ENCODE measurements at places on chromosomes 4 and X. TPM values are rescaled to one million over a fixed set of nuclear protein-coding genes. Genes with fewer than 3 reads are reported as not detected.

Gene HHIP
- total RNA-seq = 7.2 TPM

GRCh38 chr4:134601706-134602105 is 400.1 kb upstream of the PABPC4L start:
- no peak overlapping the region for H3K4me3 ChIP-seq
- H3K36me3 ChIP-seq = no peaks in the 10 kb centered on the region
- no peaks in the 10 kb centered on the region for H3K4me1 ChIP-seq
- H3K27me3 ChIP-seq = no peaks in the 10 kb centered on the region
- DNase-seq = no peak

DNA sequence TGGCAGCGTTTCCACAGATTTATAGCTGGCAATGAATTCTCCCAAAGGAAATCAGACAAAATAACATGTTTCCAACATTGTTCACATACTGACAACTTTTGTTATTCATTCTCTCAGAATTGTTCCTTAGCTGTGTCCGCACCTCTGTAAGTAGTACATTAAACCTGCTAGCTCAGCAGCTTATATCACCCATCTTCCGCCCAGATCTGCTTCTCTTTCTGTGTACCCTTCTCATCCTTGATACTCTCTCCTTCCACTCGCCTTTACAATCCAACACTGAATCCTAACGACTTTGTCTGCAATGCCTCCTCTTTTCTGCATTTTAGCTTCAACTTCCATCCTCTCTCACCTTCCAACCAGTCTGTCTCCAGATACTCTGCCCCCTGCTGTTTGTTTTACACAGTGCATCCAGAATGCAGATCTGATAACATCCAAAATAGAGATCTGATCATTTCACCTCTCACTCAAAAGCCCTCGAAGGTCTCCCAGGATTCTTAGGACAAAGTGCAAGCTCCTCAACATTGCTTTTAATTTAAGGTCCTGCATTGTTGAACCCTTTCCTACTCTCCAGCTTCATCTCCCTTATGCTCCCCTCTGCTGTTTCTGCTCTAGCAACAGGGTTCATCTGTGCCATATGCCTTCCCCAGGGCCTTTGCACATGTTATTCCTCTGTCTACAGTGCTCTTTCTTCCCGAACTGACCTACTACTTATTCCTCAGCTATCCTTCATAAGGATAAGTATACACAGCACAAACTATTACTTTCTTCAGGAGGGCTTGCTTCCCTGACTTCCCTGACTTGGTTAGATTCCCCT is 67.3 kb upstream of the VBP1 start:
- no peaks in the 10 kb centered on the region for H3K27me3 ChIP-seq
- H3K27ac ChIP-seq = no peak overlapping the region
- H3K4me1 ChIP-seq = no peaks in the 10 kb centered on the region
- DNase-seq = no peak
- no peaks in the 10 kb centered on the region for H3K36me3 ChIP-seq

Gene STAG2
- 51.2 TPM for total RNA-seq

DNA sequence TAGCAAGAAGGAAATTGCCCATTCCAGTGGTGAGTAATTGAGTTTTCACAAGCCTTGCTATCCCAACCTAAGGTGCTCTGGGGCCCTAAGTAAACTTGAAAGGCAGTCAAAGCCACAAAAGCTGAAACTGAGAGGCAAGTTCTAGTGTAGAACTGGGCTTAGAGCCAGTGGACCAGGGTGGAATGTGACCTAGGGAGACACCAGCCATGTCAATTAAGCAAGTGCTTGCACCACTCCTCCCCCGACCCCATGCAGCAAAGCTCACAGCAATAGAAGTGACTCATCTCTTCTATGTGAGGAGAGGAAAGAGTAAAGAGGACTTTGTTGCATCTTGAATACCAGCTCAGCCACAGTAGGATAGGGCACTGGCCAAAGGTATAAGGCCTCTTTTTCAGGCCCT is 486.1 kb upstream of the POU3F4 start:
- H3K27me3 ChIP-seq = no peaks in the 10 kb centered on the region
- H3K27ac ChIP-seq = no peak overlapping the region
- no peak for DNase-seq
- no peaks in the 10 kb centered on the region for H3K36me3 ChIP-seq

DNA sequence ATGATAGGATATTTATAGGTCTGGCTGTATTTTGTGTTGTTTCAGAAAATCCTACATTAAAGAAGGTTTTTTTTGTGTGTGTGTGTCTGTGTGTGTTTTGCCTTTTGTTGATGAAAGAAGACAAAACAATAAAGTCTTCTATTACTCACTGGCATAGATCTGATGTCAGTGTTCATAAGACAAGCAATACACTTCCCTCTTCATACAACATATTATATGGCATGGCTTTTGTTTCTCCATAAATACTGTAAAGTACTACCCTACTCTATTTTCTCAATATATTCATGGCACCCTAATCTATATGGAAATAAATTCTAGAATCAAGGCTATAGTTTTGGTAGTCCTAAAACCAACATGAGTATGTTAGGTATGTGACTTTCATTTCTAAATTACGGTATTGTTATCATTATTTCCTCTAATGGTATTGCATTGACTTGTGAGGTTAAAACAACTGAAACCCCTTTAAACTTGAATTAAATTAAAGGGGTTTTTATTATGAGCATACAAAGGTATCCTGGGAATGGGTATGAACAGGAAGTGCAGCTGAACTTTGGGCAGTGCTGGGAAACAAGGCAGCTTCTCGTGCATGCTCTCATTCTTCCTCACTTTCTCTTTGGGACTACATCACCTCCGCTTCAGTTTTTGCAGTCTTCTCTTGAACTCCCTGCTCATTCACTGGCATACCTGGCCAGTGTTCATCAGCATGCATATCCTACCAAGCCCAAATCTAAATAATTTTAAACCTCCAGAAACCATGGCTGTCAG is 70.5 kb upstream of the PRSS48 start:
- no peak overlapping the region for H3K27ac ChIP-seq
- no peaks in the 10 kb centered on the region for H3K4me1 ChIP-seq
- no peaks in the 10 kb centered on the region for H3K27me3 ChIP-seq
- no peaks in the 10 kb centered on the region for H3K36me3 ChIP-seq

GRCh38 chr4:112589206-112589605 is 47.5 kb downstream of the ZGRF1 start:
- no peak overlapping the region for H3K27ac ChIP-seq
- no peaks in the 10 kb centered on the region for H3K27me3 ChIP-seq
- H3K4me1 ChIP-seq = no peaks in the 10 kb centered on the region
- no peak for DNase-seq
- no peaks in the 10 kb centered on the region for H3K36me3 ChIP-seq

Gene VBP1
- total RNA-seq = 20.8 TPM

Gene NOX1
- total RNA-seq = 0.14 TPM

DNA sequence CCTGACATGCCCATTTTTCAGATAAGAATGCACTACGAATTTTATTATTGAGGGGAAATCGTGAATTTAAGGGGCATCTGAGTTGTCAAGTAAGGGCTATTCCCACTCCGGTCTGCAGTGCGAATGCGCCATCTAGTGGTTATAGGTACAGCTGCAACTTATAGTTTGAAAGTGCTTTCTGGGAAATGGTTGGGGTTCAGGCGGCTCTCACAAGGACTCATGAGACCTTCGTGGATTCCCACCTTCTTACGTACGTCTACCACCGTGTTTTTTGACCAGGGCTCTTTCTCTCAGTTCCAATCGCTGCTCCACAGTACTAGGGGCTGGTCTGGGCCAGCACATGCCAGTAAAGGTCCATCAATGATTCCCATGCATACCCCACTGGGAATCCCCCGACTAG is 12.3 kb downstream of the MSL3 start:
- DNase-seq = peak; percentile 14
- no peaks in the 10 kb centered on the region for H3K36me3 ChIP-seq
- H3K4me1 ChIP-seq = no peaks in the 10 kb centered on the region
- H3K4me3 ChIP-seq = no peak overlapping the region
- H3K27me3 ChIP-seq = no peaks in the 10 kb centered on the region
- no peak overlapping the region for H3K27ac ChIP-seq

Gene ETDA
- not detected for total RNA-seq

GRCh38 chrX:19670854-19671620 is 155.7 kb upstream of the MAP3K15 start:
- no peak for DNase-seq
- no peaks in the 10 kb centered on the region for H3K27me3 ChIP-seq
- H3K4me1 ChIP-seq = no peaks in the 10 kb centered on the region
- no peaks in the 10 kb centered on the region for H3K36me3 ChIP-seq

- no peak overlapping the region for H3K4me3 ChIP-seq
- DNase-seq = no peak
- no peaks in the 10 kb centered on the region for H3K27me3 ChIP-seq
- H3K27ac ChIP-seq = no peak overlapping the region
- H3K36me3 ChIP-seq = no peaks in the 10 kb centered on the region
- H3K4me1 ChIP-seq = peaks cover 7% of the 10 kb centered on the region
These were observed 141.5 kb upstream of the RBPJ start for GRCh38 chr4:26179316-26179760.

Gene SHISA3
- 0.36 TPM for total RNA-seq

DNA sequence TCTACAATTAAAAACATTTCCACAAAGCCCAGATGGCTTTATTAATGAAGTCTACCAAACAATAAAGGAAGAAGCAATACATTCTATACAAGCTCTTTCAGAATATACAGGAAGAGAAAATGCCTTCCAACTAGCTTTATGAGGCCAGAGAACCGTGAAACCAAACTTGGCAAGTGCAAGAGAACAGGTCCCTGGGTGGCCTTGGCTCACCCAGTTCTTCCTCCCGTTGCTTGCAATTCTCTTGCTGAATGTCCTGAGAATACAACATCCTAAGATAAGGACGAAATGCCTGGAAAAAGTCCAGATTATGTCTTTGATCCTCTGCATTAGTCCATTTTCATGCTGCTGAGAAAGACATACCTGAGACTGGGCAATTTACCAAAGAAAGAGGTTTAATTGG is 204.9 kb downstream of the MAD2L1 start:
- no peaks in the 10 kb centered on the region for H3K27me3 ChIP-seq
- H3K27ac ChIP-seq = no peak overlapping the region
- no peaks in the 10 kb centered on the region for H3K36me3 ChIP-seq
- DNase-seq = no peak
- H3K4me3 ChIP-seq = no peak overlapping the region

DNA sequence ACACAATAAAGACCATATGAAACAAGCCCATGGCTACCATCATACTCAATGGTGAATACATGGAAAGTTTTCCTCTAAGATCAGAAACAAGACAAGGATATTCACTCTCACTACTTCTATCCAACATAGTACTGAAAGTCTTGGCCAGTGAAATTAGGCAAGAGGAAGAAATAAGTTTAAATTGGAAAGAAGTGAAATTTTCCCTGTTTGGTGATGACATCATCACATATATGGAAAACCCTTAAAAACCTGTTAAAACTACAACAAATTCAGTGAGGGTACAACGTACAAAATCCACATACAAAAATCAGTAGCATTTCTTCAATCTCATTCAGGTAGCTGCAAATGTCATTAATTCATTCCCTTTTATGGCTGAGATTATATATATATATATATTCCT is 164.0 kb upstream of the IRS4 start:
- no peak overlapping the region for H3K4me3 ChIP-seq
- no peaks in the 10 kb centered on the region for H3K36me3 ChIP-seq
- no peaks in the 10 kb centered on the region for H3K27me3 ChIP-seq
- H3K27ac ChIP-seq = no peak overlapping the region

Gene UGT2B17
- 0.23 TPM for total RNA-seq

DNA sequence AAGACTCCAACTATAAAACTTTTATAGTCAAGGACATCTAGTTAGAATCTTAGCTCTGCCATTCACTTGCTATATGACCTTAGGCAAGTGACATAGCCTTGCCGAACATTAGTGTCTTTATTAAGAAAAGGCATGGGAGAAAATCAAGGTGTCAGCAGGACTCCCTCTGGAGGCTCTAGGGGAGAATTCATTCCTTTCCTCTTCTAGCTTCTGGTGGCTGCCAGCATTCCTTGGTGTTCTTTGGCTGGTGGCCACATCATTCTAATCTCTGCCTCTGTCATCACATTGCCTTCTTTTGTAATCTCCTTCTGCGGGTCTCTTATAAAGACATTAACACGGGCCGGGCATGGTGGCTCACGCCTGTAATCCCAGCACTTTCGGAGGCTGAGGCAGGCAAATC is 99.8 kb downstream of the PPP1R2C start:
- no peak overlapping the region for H3K27ac ChIP-seq
- no peaks in the 10 kb centered on the region for H3K36me3 ChIP-seq
- no peak for DNase-seq
- no peaks in the 10 kb centered on the region for H3K27me3 ChIP-seq

Gene RNF128
- total RNA-seq = 10.5 TPM

Gene MAP9
- 17.9 TPM for total RNA-seq

Gene ITM2A
- total RNA-seq = 23.0 TPM

- no peak overlapping the region for H3K4me3 ChIP-seq
- no peaks in the 10 kb centered on the region for H3K4me1 ChIP-seq
- H3K27me3 ChIP-seq = no peaks in the 10 kb centered on the region
- no peak overlapping the region for H3K27ac ChIP-seq
These were observed 551.4 kb downstream of the IQCM start for GRCh38 chr4:149264093-149264733.

Gene FAM53A
- 2.3 TPM for total RNA-seq

DNA sequence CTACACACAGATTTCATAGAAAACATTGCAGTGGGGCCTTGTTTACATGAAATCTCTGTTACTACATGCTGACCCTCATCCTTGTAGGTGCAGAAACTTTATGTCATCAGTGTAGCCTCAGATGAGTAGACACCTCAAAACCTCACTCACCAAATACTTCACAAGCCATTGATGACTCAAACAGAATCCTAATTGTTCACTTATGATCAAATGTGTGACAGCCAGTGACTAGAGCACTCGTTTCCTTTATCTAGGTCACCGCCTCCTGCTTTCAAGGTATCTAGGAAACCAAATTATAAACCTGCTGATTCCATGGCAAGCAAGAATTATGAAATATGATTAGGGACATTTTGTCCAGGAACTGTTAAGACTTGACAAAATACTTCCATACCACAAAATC is 255.8 kb upstream of the GPRIN3 start:
- no peaks in the 10 kb centered on the region for H3K4me1 ChIP-seq
- no peak for DNase-seq
- no peaks in the 10 kb centered on the region for H3K27me3 ChIP-seq
- H3K4me3 ChIP-seq = no peak overlapping the region

Gene BRCC3
- total RNA-seq = 10.0 TPM

Gene BEND2
- total RNA-seq = not detected

DNA sequence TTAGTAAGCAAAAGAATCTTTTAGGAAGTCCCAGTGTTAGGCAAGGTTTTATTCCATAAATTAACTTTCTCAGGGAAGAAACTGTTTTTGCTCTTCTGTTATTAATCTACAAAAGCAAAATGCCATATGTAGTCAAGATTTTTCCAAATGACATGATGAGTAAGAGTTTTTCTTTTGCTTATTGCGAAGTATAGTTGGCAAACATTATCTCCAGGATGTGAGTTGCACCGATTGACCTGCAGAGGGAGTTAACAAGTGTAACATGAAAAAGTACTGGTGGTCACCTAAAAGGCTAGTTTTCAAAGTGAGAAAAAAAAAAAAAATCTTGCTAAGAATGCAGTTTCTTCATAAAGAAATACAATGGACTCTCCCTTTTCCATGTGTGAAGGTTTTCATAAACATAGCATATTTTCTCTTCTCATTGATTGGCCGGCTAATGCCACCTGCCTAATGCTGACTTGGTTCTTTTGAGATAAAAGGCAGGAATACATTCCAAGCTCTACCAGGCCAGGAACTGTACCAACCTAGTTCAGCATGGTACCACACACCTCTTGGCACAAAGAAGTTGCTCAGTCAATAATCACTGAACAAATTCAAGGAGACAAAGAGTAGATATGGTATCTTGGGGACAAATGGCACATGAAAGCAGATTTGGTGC is 100.2 kb downstream of the LNX1 start:
- no peak for DNase-seq
- H3K36me3 ChIP-seq = no peaks in the 10 kb centered on the region
- H3K4me1 ChIP-seq = no peaks in the 10 kb centered on the region

Gene ITGB1BP2
- total RNA-seq = 6.5 TPM

Gene FGB
- not detected for total RNA-seq

All from prostate gland (tissue), 2 donors.